ENCODE measurements at places on chromosomes 1 and 21. TPM values are rescaled to one million over a fixed set of nuclear protein-coding genes. Genes with fewer than 3 reads are reported as not detected.

ASPM gene
- 38.6 TPM for total RNA-seq

KRTAP19-1 gene
- not detected for total RNA-seq

FCER1G gene
- total RNA-seq, result 1.3 TPM

SH2D1B gene
- not detected for total RNA-seq

SLFNL1 gene
- total RNA-seq, result 0.35 TPM

GJA5 gene
- total RNA-seq, result 8.7 TPM

RAB29 gene
- 11.1 TPM for total RNA-seq

TMEM54 gene
- 102 TPM for total RNA-seq

CATSPERE gene
- 1.2 TPM for total RNA-seq

WNT9A gene
- total RNA-seq, result 42.2 TPM

ORC1 gene
- 17.6 TPM for total RNA-seq

C8A gene
- total RNA-seq, result not detected

ZSWIM5 gene
- 0.55 TPM for total RNA-seq

NBPF6 gene
- total RNA-seq, result 0.94 TPM

PTAFR gene
- total RNA-seq, result 7.6 TPM

PTGFR gene
- not detected for total RNA-seq

SPRR2G gene
- total RNA-seq, result not detected

Measured in PC-9 (cell line).